ENCODE measurements at places on chromosomes 12 and 14.

DNA sequence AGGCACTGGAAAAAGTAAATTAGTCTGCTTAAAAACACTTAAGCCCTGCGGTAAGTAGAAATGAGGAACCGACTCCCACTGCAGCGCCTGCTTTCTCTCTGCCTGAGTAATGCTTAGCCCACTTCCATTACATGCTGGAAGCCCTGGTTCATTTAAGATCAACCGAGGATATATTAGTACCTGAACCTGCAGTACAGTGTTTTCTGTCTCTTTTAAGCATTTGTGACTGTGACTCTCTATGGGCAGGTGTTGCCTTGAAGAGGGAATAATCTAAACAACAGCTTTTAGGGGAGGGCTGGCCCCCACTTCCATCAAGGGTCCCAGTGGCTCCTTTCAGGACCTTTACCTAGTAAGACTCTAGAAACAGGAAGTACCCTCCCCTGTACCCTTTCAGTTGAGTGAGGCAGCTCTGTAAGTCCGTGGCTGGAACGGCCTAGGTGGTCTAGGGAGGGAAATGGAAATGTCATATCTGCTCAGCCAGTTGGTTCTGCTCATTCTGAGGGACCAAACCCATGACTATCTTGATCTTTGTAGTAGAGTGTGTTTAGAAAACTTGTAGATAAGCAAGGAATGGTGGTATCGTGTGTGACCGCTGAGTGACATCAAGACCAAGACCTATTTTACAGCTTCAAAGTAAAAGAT lies 56.2 kb downstream of the FNTB start:
- DNase-seq = no peak

- DNase-seq = no peak
Observed at GRCh38 chr12:49296034-49296835, 1.3 kb downstream of the PRPH start.

DNA sequence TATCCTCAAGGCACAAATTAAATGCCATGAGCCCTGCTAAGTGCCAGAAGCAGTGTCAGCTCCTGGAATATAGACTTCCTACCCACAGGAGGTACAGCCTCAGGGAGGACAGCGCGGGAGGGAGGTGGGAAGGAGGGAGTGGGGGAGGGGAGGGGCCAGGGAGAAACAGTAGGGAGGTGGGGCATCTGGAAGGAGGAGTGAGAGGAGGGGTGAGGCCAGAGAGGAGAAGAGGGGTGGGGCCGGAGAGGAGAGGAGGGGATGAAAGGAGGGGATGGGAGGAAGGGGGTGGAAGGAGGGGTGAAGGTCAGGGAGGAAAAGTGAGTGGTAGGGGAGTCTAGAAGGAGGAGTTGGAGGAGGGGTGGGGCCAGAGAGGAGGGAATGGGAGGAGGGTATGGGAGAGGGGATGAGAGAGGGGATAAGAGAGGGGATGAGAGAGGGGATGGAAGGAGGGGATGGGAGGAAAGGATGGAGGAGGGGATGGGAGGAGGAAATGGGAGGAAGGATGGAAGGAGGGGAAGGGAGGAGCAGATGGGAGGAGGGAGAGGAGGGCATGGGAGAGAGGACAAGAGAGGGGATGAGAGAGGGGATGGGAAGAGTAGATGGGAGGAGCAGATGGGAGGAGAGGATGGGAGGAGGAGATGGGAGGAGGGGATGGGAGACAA lies 9.2 kb upstream of the CCDC197 start:
- no peak for DNase-seq

- no peak for DNase-seq
Observed at GRCh38 chr12:2501464-2502191, 293.1 kb upstream of the FKBP4 start.
